ENCODE measurements at places on chromosomes 4 and X.
A peak's percentile ranks its signal among the peaks of the same experiment; 100 is the strongest.

DNA sequence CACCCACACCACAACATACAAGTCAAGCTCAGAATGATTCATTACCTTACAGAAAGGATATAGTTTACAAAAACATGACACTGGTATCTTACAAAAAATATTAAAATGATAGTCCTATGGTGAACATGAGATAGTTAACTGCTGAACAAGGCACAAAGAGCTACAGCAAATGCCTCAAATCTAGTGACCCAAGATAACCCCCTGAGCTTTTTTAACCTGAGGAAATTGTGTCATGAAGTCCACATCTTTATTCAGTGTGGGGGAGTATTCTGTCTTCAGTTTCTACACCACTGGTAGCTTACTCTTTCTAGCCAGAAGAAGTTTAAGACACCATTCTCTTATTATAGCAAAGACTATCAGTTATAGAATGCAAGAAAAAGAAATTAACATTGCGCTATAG is 218.7 kb downstream of the MAPK10 start:
- no peak for DNase-seq

DNA sequence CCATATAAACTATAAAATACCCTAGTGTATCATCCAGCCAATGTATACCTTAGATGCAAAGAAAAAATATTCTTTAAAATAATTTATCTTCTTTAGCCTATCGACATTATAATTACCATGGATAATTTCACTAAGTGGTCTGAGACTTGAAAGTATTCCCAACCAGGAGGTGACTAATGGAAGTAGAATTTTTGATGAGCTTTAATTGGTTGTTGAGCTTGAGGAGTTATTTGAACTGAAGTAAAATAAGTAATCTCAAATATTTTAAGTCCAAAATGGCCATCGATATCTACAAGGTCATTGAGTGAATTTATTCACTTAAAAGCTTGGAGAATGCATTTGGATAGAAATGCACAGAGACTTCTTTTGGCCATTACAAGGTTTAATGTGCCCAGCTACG is 436.2 kb downstream of the TLL1 start:
- DNase-seq: no peak

DNA sequence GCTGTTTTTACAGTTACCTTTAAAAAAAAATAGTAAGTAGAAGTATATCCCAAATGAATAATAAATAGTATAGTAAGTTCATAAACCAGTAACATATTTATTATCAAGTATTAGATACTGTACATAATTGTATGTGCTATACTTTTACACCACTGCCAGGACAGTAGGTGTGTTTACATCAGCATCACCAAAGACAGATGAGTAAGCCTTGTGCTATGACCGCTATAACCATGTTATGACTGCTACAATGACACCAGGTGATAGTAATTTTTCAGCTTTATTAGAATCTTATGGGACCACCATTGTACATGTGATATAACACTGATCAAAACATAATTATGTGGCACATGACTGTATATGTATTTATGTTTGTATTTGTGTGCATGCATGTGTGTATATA is 27.3 kb downstream of the PABPC4L start:
- DNase-seq: no peak

DNA sequence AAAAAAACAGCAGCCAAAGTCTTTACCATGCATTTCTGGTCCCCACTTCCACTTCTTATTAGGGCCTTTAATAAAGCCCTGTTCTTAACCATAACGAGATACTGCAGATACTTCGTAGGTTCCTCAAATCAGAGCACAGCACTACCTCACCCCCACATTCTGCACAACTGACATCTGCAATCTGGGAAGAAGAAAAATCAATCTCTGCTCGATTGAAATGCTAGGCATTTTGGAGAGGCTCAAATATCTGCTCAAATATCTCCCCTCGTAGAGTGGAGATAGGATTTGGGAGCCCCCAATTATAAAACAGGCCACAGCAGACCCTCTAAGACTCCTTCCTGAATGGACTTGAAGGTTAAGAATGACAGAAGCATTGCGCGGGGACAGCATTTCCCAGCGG is 40.3 kb upstream of the CENPU start:
- no peak for DNase-seq

DNA sequence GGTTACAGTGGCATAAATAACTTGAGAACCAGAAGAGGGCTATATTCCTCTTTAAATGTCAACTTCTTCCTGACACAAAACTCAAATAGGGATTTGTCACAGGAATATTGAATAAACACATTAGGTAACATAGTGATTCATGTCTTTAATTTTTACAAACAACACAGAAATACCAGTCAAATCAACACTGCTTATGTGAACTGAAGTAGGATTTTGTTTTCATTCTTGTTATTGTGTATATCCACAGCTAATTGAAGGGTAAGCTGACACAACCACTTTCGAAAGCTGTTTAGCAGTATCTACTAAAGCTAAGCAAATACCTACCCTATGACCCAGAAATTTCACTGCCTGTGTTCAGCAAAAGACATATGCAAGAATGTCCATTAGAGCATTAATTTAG is 120.4 kb upstream of the EOLA2 start:
- DNase-seq: no peak

- DNase-seq: no peak
Measured at GRCh38 chr4:87114245-87115062, 106.0 kb downstream of the KLHL8 start.

DNA sequence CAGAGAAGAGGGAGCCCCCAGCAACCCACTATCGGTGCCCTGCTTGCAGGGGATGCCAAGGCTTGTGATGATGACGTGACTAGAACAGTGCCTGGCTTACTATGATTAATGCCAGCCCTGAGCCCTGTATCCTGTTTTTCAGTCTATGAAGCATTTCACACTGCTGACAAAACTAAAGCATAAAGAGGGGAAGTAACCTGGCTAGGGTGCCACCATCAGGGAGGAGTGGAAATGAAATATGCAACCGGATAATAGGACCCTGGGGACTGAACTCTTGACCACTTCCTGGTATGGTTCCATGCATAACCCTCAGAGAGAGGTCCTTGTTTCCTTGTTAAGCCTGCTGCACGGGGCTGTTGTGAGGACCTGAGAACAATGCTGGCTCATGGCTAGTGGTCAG is 50.3 kb downstream of the MED28 start:
- no peak for DNase-seq

- DNase-seq: no peak
Measured at GRCh38 chrX:37815366-37815765, 32.0 kb downstream of the DYNLT3 start.

DNA sequence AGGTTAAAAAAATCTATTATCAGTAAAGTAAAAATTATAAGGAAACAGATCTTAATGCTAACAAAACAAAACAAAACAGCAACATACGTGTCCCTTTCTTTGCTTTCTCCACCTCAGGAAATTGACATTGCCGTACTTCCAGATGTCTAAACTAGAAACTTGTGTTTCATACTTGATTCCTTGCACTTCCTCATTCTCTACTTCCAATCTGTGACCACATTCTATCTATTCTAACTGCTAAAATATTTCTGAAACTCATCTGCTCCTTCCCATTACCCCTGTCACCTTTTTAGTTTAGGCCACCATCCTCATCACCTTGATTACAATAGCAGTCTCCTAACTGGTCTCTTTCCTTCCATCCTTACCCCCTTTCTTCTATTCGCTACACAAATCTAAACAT is 22.5 kb upstream of the RPA4 start:
- DNase-seq: no peak

- DNase-seq: no peak
Measured at GRCh38 chr4:25209702-25210101, 24.1 kb upstream of the PI4K2B start.

DNA sequence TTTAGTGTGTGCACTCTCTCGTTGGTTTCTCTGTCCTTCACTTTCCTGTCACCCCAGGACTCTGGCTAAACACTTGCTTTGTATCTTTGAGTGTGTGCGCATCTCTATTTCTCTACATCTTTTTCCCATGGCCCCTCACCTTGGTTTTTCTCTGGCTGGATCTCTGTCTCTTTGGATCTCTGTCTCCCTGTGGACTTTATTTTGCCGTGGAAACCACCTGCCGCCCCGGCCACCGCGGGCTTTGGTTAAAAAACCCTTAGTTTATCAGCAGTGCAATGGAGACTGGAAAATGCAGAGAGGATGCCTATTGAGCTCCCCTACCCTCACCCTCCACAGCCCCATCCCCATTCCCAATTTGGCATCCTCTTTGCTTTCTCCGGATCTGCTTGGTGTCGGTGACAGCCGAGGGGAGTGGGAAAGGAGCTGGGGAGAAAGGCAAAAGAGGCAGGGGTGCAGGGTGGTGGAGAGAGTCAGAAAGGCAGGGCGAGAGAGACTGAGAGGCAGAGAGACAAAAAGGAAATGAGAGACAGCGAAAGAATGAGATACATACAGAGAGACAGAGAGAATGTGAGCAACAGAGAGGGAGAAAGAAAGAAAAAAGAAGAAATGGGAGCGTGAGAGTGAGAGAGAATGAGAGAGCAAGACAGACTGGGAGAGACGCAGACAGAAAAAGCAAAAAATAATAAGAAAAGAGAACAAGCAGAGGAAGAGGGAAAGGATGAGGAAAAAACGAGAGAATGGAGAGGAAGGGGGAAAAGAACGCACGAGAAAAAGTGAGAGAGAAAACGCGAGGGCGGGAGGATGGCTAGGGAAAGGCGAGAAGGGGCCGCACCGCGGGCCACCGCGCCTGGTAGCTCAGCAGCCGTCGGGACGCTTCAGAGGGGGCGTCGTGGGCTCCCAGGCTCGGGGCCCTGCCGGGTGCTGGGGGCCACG is 688 bp downstream of the GPR101 start:
- no peak for DNase-seq

DNA sequence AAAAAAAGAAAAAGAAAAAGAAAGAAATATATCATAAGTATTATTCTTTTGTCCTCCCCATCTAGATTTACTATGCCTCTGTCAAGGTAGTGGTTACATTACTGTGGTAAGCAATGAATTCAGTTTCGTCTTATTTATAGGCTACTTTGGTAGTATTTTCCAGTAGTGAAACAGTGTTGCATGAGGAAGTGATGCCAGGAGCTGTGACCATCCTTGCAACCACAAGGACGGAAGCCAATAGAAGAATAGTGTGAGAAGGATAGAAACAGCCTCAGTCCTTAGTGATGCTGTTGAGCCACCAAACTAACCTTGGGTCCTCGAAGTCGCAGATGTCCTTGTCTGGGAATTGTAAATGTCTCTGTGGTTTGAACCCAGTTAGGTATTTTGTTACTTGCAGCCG is 328.5 kb downstream of the PPP3CA start:
- DNase-seq: peak; percentile 28

- DNase-seq: no peak
Measured at GRCh38 chr4:105225500-105225899, 78.8 kb downstream of the TET2 start.

DNA sequence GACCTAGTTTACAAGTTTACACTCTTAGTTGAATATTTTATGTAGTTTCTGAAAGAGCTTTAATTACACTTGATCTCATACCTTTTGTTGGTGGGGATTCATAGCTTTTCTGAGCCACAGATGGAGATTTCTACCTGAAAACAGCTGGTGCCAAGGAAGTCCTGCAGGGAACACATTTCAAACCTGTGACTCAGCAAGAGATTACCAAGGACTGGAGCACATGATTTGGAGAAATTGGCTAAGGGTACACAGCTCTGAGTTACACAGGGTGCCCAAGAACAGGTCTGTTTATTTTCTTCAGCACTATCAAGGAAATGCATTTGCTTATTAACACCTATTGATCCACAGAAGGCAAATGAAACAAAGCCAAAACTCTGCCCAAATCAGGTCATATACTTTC is 691.5 kb downstream of the KCTD8 start:
- no peak for DNase-seq

- no peak for DNase-seq
Measured at GRCh38 chrX:44878780-44879179, 5.8 kb downstream of the KDM6A start.

DNA sequence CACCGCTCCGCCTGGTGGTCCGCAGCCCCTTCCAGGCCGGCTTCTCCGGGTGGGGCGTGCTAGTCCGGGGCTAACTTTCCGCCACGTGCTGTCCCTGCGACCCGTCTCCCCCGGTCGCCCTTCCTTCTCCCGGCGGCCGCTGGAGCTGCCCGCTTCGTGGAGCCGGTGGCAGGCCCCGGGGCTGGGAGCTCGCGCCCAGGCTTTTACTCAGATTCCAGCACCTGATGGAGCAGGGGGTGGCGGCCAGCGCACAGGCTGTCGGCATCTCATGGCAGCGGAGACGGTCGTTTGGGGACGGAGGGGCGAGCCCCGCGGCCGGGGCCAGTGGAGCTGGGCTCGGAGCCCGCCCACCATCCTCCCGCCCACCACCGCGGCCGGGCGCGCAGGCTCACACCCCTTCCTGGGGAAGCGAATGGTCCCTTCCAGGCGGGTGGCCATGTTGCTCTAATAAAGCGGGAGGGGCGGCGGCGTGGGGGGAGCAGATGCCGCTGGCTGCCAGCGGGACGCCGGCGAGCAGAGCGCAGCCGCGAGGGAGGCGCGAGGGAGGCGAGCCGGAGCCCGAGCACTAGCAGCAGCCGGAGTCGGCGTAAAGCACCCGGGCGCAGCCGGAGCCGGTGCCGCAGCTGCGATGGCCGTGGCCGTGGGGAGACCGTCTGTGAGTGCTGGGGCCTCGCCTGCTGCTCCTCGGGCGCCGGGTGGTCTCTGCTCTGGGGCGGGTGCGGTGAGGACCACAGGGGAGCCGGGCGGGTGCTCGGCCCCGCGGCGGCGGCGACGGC is at the start of gene SEPTIN11:
Gene SEPTIN11 (plus strand): TSS at position 477 of the 776 bp plus-strand sequence. CDS start 152 bp downstream, at position 629.
- peak; percentile 87 for DNase-seq

DNA sequence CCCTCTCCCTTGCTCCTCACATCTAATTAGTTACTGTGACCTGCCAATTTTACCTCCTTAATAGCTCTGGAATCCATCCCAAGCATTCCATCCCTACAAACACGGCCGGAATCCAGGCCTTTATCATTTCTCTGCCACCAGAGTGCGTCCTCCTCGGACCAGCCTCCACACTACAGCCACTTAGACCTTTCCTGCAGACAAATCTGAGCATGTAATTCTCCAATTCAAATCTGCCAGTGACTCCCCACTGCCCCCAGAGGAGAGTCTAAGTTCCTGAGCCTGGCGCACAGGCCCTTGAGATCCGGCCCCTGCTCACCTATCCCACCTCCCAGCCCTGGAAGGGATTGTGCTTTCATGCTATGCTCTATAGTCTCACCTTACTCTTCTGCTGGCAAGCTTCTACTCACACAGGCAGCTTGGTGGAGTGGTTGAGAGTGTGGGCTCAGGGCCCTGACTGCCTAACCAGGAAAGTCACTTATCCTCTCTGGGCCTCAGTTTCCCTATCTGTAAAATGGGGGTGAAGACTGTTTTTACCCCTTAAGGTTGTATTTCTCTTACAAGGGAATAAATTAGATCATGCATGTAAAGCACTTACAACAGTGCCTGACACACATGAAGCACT is 31.2 kb downstream of the PJA1 start:
- DNase-seq: no peak

- DNase-seq: no peak
Measured at GRCh38 chrX:40773809-40774208, 38.5 kb upstream of the MED14 start.

- no peak for DNase-seq
Measured at GRCh38 chrX:100340491-100341141, 69.5 kb downstream of the PCDH19 start.

- DNase-seq: no peak
Measured at GRCh38 chr4:7625071-7625470, 190.3 kb upstream of the PSAPL1 start.

All from CD4-positive, alpha-beta memory T cell (primary cell).